ENCODE measurements at places on chromosomes 16 and 17. TPM values are rescaled to one million over a fixed set of nuclear protein-coding genes. Genes with fewer than 3 reads are reported as not detected.

Gene TP53TG3C
- not detected for total RNA-seq

Gene KRT13
- total RNA-seq: not detected

Gene KCNH6
- total RNA-seq: not detected

Gene MPO
- total RNA-seq: 0.38 TPM

Gene GRAP
- total RNA-seq: 16.1 TPM

Gene PCGF2
- total RNA-seq: 3.3 TPM

Data from activated CD4-positive, alpha-beta memory T cell treated with anti-CD3 and anti-CD28 coated beads, Interleukin-2, amount 10 ng/mL, durations not matched to agents 7 days and 5 days (primary cell).